Stimulated activated CD8-positive, alpha-beta memory T cell treated with anti-CD3 and anti-CD28 coated beads, Interleukin-4, amount 100 ng/mL, for 48 hours (primary cell): ENCODE measurements at places on chromosomes 1 and 21.

- no peak for DNase-seq
Observed at GRCh38 chr1:69196071-69196470, 371.7 kb upstream of the LRRC7 start.

DNA sequence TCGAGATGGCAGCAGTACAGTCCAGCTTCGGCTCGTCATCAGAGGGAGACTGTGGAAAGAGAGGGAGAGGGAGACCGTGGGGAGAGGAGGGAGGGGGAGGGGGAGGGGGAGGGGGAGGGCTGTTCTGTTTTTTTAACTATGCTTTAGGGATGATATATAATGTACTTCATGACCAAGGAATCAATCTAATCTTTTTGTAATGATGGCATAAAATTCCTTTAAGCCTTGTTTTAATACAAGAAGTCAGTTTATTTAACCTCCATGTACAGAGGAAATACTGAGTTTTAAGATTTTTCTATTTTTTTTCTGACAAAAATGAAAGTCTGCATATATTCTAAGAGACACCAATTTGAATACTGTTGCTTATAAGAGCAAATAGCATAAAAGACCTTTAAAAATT is 41.9 kb downstream of the PTBP2 start:
- no peak for DNase-seq

GRCh38 chr1:204505674-204506200 is 10.5 kb upstream of the MDM4 start:
- no peak for DNase-seq

DNA sequence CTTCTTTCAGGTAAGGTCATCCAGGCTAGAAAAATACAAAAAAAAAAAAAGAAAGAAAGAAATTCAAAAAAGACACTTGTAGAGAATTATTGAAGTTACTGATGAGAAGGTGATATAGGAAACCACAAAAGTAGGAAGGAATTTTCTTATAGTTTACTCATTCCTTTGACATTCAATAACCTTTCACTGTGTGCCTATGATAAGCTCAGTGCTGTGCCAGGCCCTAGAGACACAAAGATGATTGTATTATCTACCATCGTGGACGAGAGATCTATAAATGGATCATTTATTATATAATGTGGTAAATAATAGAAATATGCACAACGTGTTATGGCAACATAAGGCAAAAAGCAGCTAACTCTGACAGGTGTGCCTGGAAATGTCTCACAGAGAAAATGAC is 109.6 kb upstream of the NGF start:
- DNase-seq = no peak

- DNase-seq = no peak
Observed at GRCh38 chr1:58870298-58870676, 86.4 kb upstream of the JUN start.
